ENCODE measurements at places on chromosomes 11 and 22.

DNA sequence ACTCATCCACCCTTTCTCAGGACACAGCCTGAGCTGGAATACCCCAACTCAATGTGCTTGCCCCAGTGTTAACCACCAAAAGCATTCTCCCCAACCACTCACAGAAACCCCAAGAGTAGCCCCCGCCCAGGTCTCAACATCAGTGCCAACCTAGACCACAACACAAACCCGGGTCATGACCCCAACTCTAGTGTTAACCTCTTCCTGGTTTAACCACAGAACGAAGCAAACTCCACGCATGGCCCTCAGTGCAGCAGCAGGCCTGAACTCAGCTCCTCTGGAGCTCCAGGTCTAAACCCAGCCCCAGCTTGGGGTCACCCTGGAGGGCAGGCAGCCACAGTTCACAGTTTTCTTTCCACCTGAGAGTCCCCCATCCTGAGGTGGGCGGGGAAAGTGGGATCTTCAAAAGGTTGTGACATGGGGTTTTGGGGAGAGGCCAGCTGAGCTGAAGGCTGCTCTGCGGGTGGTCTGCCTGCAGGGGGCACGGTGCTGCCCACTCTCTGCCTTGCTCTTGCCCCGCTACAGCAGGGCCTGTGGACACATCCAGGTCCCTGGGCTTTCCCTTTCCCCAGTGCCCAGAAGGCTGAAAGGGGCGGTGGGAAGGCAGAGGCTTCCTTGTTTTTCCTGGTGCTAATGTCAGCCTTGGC lies 37.9 kb downstream of the NECTIN1 start:
- no peak for DNase-seq

GRCh38 chr11:115257270-115257669 lies 246.9 kb downstream of the CADM1 start:
- DNase-seq, result no peak

DNA sequence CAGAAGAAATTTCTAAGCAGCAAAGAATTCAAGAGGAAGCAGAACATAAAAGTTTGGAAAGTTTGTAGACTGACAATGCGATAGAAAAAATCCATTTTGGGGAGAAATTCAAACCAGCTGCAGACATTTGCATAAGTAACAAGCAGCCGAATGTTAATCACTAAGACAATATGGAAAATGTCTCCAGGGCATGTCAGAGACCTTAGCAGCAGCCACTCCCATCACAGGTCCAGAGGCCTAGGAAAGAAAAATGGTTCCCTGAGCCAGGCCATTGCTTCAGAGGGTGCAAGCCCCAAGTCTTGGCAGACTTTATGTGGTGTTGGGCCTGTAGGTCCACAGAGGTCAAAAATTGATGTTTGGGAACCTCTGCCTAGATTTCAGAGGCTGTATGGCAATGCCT lies 155.4 kb downstream of the NELL1 start:
- no peak for DNase-seq

- no peak for DNase-seq
Observed at GRCh38 chr11:102313238-102313940, 3.9 kb upstream of the BIRC3 start.

- no peak for DNase-seq
Observed at GRCh38 chr11:131666617-131667016, 296.2 kb downstream of the NTM start.

GRCh38 chr11:115389790-115390189 lies 114.4 kb downstream of the CADM1 start:
- no peak for DNase-seq

GRCh38 chr22:40224702-40225101 lies 47.0 kb downstream of the TNRC6B start:
- DNase-seq, result no peak

DNA sequence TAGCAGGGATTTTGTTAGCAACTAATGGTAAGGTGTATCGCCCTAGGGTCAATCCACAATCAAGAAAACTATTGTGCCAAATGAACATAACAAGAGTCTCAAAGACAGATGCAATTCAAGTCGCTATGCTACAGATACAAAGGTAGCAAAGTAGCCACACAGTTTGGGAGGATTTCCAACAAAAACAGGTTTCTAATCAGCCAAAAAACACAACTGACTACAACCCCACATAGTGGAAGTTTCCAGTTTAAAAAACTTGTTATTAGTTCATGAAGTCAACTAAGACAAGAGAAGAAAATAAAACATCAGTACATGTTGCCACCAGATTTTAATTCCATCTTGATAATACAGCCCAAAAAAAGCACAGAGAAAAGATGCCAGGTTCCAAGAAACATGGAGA lies 38.0 kb downstream of the MYH9 start:
- no peak for DNase-seq

DNA sequence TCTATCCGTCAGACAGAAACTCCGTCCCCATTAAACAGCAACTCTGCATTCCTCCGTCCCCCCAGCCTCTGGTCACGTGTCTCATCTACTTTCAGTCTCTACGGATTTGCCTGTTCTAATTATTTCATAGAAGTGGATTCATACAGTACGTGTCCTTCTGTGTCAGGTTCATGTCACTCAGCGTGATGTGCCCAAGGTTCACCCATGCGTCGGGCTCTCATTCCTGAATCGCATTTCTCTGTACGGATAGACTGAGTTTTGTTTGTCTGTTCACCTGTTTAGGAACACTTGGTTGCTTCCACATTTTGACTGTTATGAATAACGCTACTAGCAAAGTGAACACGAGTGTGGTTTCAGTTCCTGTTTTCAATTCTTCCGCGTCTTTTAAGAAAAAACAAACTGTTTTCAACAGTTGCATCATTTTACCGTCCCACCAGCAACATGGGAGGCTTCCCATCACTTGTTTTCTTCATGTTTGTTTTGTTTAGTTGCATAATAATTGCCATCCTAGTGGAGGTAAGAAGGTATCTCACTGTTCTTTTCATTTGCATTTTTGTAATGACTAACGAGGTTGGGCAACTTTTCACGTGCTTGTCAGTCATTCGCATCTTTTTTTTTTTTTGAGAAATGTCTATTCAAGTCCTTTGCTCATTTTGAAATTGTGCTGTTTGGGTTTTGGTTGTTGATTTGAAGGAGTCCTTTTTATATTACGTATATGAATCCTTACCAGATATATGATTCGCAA lies 8.9 kb upstream of the NLRP6 start:
- DNase-seq, result no peak

DNA sequence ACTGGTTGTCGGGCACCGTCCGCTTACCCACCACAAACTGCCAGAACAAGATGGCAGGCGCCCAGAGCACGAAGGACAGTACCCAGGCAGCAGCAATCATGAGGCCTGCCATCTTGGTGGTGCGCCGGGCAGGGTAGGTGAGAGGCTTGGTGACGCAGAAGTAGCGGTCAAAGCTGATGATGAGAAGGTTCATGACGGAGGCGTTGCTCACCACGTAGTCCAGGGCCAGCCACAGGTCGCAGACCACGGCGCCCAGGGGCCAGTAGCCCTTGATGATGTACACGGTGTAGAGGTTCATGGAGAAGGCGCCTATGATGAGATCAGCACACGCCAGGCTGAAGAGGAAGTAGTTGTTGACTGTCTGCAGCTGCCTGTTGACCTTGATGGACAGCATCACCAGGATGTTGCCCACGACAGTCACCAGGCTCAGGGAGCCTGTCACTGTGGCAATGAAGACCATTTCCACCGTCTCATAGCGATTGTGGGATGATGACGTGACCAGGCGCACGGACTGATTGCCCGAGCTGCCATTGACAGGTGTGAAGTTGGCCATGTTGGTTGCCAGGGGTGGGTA lies 4.6 kb downstream of the MDK start:
- no peak for DNase-seq

Measured in nucleus accumbens (tissue), 56 donors.